ENCODE measurements at places on chromosomes 11 and 22. TPM values are rescaled to one million over a fixed set of nuclear protein-coding genes. Genes with fewer than 3 reads are reported as not detected.

DNA sequence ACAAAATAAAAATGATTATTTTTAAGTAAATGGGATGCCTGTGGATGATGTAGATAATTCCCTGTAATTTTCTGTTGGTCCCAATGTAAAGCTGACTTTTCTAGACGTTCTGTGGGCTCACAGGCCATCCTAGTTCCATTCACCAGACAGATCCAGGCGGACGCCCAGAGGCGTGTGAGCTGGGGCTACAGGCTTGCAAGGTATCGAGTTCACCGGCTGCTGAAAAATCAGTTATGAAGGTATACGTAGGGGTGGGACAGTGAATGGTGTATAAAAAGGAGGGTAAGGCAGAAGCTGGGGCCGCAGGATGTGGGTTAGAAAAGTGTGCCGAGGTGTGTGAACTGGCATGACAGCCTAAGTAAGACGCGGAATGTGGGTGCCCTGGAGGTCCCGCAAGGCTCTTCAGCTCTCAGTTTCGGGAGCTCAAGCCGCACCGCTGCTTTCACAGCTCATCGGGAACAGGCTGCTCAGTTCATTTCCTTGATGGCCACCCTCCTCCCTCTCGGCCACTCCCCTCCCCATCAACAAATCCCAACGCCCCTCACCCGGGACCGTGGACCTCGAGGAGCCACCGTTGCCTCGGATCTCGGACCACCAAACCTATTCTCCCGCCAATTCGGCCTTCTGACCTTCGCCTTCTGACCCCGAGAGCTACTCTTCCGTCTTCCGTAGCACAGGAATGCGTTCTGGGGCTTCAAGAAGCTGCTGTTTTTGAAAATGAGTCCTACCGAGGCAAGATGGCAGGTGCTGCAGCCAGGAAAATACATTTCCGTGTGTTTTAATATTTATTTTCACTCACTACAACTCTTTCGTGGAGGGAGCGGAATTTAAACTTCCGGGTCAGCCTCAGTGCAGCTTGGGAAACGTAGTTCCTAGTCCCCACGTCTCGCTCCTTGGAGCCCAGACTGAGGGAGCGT, at the start of gene XNDC1N:
Gene XNDC1N (minus strand): TSS at position 775 of the 917 bp plus-strand sequence. CDS start 5,241 bp downstream, outside the sequence.
- DNase-seq = peak; percentile 57

DNA sequence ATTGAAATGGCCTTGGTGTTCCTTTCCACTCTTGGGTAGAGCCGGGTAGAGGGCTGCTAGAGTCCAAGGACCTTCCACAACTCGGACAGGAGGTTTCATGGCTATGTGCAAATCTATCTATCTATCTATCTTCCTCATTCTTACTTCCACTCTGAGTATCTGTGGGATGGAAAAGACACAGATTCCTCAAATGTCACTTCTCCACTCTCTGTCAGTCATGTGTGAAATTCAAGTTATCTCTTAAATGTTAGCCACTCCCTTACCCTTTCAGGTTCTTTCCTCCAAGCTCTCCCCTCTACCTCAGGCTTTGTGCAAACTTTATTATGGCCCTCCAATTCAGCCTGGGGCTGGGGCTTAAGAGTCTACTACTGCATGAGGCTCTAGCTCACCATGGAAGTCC, 84.3 kb downstream of the GDPD4 start:
- DNase-seq = no peak

DNA sequence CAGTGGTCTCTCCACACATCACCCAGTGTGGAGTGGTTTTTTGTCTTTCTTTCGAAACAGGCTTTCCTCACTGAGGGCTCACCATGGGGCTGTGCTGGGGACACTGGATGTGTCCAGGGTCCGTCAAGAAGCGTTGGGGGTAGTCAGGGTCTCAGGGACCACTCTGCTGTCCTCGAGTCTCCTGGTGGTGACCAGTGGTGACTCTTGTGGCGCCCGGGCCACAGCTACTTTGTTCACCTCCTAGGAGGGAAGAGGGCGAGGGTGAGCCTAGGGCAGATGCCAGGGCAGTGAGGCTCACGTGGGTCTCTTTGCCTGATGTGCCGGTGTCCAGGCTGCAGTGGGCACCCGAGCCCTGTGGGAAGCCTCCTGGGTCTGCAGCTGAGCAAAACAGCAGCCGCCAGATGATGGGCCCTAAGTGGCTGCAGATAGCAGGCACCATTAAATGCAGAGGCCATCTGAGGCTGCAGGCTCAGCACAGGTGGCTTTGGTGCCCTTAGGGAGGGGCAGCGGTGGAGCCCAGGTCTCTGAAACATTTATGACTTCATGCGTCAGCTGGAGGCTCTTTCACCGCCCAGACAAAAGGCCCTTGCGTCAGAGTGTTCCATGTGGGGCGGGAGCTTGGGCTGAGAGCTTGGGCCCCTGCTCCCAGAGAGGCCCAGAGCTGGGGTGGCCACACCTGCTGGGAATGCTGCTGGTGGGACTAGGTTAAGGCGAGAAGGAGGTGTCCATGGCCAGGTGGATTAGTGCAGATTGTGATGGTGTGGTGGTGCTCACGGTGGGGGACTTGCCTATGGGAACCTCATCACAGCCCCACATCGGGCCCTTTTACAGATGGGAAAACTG, 29.5 kb downstream of the KCNQ1 start:
- DNase-seq = peak; percentile 26

CASP1 gene
- total RNA-seq = 39.6 TPM
